ELR (cell line): ENCODE measurements at places on chromosomes 11 and 22.

DNA sequence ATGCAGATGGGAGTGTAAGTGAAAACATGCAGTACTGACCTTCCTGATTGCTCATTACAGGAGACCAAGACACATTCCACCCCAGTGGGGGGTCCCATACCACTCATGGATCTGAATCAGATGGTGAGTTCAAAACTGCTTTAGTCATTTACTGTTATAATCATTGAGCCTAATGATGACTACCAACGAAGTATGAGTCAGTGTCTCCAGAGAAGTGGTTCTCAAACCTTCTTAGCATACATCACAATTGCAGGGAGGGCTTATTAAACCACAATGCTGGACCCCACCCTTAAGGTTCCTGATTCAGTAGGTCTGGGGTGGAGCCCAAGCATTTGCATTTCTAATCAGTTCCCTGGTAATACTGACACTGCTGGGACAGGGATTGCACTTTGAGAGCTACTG, 75.8 kb downstream of the CD44 start:
- peak; percentile 99 for DNase-seq

GRCh38 chr11:45097721-45098493, 48.5 kb upstream of the PRDM11 start:
- DNase-seq, result peak; percentile 24

GRCh38 chr11:104781719-104782376, 116.4 kb downstream of the CASP12 start:
- DNase-seq, result no peak

GRCh38 chr22:31248138-31248745, 36.1 kb downstream of the LIMK2 start:
- DNase-seq, result peak; percentile 94

- DNase-seq, result no peak
Measured at GRCh38 chr11:17630936-17631335, 83.9 kb downstream of the OTOG start.

DNA sequence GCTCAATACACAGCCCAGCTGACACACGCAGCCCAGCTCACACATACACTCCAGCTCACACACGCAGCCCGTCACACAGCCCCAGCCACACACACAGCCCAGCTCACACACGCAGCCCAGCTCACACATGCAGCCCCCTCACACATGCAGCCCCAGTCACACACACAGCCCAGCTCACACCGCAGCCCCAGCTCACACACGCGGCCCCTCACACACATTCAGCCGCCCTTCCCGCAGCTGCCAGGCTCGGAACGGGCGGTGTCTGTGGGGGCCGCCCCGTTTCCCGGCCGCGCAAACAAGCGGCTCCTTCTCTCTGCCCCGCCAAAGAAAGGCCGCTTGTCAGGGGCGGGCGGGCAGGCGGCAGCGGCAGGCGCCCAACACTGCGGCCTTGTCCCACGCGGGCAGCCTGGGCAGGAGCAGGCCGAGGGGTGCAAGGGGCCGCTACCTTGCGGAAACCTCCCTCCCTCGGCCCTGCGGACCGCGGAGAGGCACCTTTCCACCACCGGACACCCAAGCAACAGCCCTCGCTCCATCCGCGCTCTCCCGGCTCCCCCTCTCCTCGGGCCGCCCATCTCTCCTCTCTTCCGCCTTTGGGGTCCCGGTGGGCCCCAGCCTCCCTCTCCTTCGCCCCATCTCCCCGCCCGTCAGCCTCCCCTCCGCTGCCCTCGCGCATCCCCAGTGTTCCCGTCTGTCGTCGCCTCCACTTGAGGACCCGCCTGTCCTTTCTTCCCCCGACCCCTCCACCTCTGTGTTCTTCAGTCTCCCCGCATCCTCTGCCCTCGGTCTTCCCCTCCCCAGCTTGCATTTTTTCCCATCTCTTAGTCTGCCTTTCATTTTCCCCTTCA, 2.2 kb downstream of the PHLDB1 start:
- DNase-seq, result peak; percentile 43

GRCh38 chr11:115925568-115926090, 421.4 kb upstream of the CADM1 start:
- no peak for DNase-seq

DNA sequence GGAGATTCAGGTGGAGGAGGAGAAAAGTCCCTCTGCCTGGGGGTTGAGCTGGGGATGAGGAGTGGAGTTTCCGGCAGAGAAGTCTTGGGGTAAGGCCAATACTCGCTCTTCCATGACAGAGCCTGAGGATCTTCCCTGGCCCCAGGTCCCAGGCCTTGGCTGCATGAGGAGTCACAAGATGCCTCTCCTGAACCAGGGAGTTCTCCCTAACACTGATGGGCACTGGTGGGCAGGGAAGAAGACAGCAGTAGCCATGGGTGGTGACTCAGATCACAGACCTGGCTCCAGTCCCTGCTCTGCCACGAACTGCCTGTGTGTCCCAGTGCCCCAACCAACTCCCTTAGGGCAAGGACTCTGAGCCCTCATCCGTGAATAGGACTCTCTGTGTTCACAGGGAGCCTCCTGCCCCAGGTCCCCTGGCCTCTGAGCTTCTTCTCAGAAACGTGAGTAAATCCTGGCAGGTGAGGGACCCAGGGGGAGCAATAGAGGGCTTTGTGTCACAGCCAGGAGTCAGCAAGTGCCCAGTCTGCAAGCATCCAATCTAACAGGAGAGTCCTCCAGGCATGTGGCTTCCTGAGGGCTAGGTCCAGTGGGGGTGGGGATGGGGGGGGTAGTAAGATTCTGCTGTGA, 45.5 kb upstream of the FTH1 start:
- DNase-seq, result peak; percentile 26

DNA sequence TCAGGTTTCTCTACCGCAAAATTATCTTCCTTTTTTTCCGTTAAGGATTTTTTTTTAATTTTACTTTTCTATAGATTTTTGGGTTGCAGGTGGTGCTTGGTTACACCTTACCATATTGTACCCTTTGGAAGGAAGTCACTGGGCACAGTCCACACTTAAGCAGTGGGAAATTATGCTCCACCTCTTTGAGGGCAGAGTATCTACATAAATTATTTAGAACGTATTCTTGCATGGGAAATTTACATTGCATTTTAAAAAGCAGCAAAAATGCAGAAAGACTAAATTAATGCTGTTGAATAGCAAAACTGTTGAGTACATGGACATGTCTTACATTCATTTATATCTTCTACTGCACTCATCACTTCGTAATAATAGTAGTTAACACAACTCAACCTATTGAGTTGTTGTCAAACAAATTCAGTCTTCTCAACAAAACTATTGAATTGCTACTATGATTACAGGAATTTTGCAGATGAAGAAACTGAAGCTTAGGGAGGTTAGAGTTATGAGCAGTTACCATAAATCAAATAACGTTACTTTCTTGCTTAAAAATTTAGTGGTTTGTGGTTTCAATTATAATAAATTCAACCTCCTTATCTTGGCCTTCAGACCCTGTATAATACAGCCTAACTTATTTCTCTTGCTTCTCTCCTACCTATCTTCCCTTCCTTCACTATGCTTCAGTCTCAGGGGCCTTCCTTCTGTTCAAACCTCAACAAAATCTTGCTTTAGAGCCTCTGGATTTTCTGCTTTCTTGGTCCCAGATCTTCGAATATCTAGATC, 97.4 kb upstream of the ARHGAP20 start:
- no peak for DNase-seq

DNA sequence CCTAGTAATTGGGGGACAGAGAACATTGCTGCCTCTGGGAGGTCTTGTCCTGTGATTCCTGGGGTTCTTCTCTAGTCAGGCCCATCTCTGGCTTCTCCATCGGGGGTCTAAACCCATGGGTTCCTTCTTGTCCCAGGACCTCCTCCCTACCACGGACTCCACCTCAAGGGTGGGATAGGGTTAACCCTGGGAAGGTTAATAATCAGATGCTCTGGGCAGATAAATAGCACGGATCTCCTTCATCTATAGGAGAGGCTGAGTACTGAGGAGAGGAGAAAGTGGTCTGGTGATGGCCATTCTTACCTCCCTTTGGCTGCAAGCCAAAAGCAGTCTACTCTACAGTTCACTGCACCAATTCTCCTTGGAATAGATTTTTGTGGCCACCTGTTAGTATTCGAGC, 10.5 kb downstream of the HEPHL1 start:
- DNase-seq, result no peak

GRCh38 chr11:81707881-81708280, 1025.8 kb downstream of the FAM181B start:
- no peak for DNase-seq
